ENCODE measurements at places on chromosomes 2 and 18.

- no peak for DNase-seq
Observed at GRCh38 chr2:236974752-236975151, 110.9 kb upstream of the COPS8 start.

DNA sequence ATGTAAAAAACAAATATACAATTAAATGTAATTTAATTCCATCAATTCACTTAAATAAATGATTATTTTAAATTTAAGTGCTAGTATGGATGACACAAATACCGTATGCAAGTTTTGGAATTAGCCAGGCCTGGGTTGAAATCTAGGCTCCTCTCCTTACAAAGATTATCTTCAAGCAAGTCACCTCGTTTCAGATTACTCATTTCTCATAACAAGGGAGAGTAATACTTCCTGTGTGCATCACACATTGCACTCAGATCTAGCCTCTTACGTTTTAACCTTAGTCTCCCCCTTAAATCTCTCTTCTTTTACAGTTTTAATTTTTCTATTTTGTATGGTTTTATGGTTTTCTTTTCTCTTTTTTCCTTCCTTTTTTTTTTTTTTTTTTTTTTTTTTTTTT, 1475.9 kb upstream of the NXPH2 start:
- no peak for DNase-seq

GRCh38 chr2:21891191-21891590, 767.4 kb downstream of the TDRD15 start:
- DNase-seq, result no peak

- no peak for DNase-seq
Observed at GRCh38 chr18:63321291-63321690, 1.7 kb upstream of the BCL2 start.

- no peak for DNase-seq
Observed at GRCh38 chr2:37457401-37457901, 113.0 kb downstream of the QPCT start.

GRCh38 chr18:77099485-77100370, 32.9 kb downstream of the MBP start:
- no peak for DNase-seq

DNA sequence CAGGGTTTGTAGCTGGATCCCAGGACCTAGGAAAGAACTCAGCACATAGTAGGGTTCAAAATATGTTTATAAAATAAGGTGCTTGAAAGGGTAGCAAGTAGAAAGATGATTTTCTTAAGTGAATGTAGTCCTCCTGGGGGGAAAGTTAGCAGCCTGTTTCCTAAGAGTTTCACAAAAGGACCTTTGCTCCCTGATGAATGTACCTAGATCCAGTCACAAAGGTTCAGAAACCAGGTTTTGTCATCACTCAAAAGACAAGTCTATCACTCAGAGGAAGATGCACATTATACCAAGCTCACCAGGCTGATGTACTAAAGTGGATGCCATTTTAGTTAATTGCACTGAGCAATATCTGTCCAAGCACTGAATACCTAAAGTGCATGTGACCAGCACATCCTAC, 378.2 kb downstream of the BCL11A start:
- DNase-seq, result no peak

GRCh38 chr18:11178951-11179549, 29.7 kb upstream of the PIEZO2 start:
- DNase-seq, result no peak

DNA sequence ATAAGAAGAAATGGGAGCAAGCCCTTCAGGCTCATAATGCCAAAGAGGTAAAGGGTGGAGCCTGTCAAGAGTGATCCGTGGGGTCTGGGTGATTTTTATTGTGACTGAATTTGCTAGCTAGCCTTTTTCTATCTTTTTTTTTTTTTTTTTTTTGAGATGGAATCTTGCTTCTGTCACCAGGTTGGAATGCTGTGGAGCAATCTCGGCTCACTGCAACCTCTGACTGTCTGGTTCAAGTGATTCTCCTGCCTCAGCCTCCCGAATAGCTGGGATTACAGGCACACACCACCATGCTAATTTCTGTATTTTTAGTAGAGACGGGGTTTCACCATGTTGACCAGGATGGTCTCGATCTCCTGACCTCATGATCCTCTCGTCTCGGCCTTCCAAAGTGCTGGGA, 29.1 kb downstream of the DRC1 start:
- DNase-seq, result no peak

- no peak for DNase-seq
Observed at GRCh38 chr18:27585602-27586173, 400.6 kb upstream of the CHST9 start.

DNA sequence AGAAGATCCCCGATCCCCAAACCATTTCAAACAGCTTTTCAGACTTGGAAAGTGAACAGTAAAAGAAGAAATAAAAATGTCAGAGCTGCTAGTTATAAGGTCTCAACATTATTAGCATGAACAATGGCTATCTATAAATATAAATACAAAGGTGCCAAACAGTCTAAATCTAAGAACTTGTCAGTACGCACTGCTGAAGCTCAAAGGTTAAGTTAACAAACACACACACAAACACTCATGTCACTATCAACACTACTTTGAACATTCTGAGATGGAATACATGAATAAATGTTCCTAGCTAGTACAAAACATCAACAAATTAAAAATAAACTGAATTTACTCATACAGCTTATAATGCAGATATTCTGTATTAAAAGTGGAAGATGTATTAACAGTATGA, 108.7 kb downstream of the CDH2 start:
- no peak for DNase-seq

GRCh38 chr2:19651466-19651865, 250.3 kb downstream of the TTC32 start:
- no peak for DNase-seq

GRCh38 chr18:78543201-78543725, 436.4 kb upstream of the SALL3 start:
- DNase-seq, result no peak

- no peak for DNase-seq
Observed at GRCh38 chr2:88841224-88841929, 149.9 kb downstream of the RPIA start.

GRCh38 chr18:57833441-57834101, 30.5 kb upstream of the ATP8B1 start:
- no peak for DNase-seq

- no peak for DNase-seq
Observed at GRCh38 chr18:75250471-75250821, 39.8 kb downstream of the TSHZ1 start.

DNA sequence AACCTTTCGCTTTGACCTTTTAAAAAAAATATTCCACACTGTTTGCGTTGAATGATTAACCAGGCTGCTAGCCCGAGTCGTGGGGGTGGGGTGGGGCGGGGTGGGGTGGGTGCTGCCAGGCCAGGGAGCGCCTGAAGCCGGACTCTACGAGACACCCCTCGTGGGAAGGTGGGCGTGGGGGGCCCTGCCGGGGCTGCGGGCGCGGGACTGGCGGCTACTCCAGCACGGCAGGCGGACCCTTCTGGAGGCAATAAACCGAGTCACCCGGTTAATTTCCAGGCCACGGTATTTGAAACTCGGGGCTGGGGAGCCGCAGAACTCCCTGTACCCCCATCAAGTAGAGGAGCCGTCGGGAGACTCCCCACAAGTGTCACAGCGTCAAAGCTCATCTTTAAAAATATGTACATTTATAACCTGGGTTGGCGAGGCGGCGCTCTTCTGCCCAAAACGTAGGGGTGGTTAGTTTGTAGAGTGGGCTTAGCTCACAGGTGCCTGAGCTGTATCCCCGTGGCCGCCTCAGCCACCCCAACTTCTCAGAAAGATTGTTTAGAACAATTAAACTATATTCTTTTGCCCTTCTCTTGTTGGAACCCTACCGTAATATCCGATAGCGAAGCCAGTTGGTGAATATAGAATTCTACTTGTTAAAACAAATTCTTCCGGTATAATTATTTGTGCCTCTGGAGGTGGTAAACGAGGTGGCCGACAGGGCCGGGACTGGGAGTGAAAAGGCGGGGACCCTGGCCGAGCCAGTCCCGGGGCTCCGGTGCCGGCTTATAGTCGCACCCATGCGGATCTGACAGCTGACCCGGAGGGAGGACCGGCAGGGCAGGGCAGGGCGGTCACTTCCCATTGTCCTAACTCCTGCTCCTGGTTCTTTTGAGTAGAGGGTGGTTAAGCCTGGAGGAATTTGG, 1.4 kb downstream of the B3GNT2 start:
- DNase-seq, result peak; percentile 22

- DNase-seq, result no peak
Observed at GRCh38 chr2:42084231-42084671, 36.4 kb downstream of the PKDCC start.

GRCh38 chr2:133600266-133600928, 32.1 kb upstream of the NCKAP5 start:
- DNase-seq, result no peak

DNA sequence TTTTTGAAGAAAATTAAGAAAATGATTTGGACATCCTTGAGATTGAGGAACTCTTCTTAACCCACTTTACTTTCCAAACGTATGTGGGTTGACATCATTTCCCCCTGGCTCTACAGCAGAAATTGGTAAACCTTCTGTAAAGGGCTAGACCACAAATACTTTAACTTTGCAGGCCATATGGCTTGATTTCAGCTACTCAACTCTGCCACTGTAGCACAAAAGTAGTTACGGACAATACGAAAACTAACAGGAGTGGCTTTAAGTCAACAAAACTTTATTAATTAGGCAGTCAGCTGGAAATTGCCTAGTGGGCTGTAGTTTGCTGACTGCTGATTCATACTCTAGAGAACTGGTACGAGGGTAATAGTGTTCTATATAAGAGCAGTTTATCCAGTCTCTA, 83.2 kb upstream of the DTNB start:
- DNase-seq, result no peak

GRCh38 chr2:43370146-43370545, 143.7 kb upstream of the ZFP36L2 start:
- no peak for DNase-seq

DNA sequence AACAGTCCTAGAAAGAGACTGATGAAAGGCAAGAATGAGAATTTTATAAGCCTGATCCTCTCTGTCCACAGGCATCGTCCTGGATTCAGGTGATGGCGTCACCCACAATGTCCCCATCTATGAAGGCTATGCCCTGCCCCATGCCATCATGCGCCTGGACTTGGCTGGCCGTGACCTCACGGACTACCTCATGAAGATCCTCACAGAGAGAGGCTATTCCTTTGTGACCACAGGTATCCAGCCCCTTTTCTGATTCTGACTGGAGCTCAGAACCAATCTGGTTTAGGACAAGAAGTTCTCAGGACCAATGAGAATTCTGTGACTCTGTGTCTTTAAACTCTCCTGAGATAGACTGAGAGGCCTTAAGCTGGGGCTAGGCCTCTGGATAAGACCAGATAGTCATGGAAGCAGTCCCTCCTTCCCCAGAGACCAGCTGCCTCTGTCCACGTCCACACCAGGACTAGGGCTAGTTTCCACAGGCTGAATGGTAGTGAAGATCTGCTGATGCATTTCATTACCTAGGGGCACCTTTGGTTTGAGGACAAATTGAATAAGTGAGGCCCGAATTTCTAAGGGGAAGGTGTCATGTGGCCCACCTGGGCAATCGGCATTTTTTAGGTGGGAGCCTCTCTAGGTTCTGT, 13.1 kb upstream of the DGUOK start:
- no peak for DNase-seq

DNA sequence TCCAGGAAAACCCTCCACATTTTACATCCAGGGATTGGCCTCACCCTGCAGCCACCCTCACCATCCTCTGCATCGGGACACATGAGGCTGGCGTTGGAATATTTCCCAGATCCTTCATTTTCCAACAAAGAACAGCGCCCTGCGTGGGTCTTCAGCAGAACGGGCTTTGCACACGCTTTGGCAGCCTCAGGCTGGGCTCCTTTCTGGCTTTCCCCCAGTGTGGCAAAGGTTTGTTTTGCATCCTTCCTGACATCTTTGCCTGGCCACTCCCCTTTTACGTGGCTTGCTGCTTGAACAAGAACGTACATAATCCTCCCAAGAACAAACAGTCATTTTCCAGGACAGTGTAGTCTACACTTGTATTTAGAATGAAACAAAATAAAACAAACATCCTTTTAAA, 25.6 kb upstream of the GREB1 start:
- DNase-seq, result no peak

DNA sequence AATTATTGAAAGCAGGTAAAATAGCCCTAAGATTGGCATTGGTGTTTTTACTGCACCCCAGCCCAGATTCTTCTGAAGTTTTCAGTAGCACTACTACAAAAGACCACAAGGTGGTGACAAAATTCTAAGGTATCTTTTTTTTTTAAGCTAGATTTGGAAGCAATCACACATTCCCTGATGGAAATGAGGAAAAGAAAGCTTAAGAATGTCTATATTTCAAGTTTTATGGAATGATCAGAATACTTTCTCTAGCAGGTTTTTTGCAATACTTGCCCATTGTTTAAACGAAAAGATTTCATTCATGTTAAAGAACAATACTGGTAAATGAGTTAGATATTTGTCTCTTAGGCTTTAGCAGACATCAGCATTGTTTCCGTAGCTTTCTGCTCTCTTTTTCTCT, 32.1 kb upstream of the ZNF638 start:
- no peak for DNase-seq

- DNase-seq, result no peak
Observed at GRCh38 chr2:50785816-50786215, 246.1 kb downstream of the NRXN1 start.

- DNase-seq, result no peak
Observed at GRCh38 chr2:229170916-229171315, 100.2 kb downstream of the PID1 start.

DNA sequence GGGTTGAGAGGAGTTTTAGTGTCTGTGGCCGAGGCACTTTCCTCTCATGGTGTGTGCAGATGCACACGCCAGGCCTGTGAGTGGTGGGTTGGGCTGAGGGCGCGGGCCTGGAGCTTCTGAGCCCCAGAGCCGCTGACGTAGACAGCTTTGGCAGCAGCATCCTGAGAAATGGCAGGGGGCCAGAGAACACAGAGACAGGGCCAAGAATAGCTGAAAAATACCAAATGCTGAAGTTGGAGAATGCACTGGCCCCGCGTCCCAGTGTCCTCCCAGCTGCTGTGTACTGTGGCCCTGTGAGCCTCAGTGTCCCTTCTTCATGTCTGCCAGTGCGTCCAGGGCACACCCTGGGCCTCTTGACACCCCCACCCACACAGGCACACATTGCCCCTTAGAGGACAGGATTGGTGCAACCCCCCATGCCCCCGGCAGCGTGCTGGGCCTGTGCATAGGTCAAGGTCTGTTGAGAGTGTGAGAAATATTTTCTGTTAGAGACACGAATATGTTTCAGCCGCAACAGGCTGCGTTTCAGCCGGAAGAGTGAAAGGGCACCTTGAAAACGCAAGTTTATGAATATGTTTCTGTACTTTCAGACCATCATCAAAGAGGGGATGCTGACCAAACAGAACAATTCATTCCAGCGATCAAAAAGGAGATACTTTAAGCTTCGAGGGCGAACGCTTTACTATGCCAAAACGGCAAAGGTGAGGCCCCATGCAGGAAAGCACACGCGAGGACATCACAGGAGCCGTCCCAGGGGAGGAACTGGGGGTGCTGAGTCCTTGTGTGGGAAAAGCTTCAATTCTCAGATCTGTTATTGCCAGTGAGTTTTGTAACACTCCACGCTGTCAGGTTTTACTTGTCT, 33.6 kb downstream of the DGKD start:
- no peak for DNase-seq

- DNase-seq, result no peak
Observed at GRCh38 chr2:196391149-196391479, 219.7 kb upstream of the STK17B start.
